NCI-H526 (cell line): ENCODE measurements at places on chromosomes 2 and 18.

GRCh38 chr18:12027046-12027445 lies 45.7 kb downstream of the IMPA2 start:
- no peak for DNase-seq

GRCh38 chr2:45330637-45331409 lies 280.2 kb downstream of the SRBD1 start:
- DNase-seq, result peak; percentile 7

DNA sequence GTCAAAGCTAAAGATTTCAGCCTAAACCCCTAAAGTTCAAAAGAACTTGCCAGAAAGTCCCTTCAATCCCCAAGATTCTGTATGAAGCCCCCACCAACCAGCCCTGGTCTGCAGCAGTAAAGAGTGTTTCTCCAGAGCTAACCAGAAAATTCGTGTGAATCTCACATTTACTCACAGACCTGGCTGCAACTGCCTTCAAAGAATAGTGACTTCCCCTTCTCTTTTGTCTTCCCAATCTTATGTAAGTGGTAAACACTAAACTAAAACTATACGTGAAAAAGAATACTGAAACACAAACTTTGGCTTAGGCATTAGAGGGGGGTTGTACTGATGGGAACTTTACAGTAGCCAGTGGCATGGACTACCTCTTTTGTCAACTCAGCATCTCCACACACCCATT lies 50.6 kb upstream of the SETBP1 start:
- no peak for DNase-seq

DNA sequence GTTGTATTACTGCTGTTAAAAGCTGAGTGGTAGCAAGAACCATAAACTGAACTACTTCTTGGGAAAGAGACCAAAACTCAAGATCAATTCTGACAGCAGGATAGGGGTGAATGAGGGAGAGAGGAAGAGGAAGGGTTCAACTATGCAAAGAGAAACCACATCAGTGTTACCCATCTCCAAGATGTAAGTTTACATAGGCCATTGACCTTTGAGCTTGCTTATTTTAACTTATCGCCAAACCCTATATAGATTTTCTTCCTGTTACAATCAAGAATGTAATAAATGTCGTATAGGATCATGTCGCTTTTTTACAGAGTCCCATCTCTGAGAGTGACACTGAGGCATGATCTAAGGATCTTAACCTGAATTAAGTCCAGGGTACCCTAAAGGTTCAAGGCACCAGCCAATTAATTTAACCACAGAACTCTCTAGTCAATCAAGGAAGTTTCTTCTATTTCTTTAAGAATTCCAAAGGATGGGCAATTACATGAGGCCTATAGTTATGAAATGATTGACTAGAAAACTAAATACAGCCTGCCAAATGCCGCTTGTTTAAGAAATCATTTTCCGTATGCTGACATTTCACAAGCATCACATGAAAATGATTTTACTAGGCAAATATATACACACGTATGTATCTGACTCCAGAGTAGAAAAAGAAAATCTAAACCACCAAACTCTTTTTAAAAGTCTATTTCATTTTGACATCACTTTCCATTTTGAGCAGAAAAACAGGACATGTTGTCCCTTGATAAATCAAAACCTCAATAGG lies 11.8 kb downstream of the RND3 start:
- peak; percentile 5 for DNase-seq

DNA sequence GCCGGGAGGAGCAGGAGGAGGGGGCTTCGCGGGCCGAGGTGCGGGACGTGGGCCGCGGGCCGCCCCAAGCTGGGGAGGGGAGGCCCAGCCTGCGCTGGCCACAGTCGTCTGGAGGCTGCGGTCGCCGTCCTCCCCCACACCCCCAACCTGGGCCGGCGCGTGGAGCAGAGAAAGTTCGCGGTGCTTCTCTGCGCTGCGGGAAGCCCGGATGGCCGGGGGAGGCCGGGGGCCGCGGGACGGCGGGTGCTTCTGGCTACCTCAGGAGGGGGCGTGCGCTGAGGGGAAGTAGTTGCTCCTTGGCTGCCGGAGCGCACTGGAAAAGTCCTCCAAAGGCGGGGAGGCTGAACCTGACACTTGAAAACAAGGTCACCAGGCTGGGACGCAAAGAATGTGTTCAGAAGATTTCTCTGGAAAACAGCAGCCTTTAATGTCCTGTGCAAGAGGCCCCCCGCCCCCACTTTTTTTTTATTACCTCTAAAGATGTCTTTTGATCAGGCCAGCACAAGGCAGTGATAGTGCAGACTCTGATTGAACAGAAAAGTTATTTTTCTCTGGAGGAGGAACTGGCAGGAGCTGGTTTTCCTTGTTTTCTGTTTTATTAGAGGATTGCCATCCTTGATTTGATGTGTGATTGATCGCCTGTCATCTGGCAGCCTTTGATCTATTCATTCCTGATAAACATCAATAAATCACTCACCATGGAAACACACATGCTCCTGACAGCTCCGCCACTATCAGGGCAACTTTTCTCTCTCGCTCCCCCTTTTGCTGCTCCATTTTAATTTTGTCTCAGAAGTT lies 1.6 kb downstream of the TSHZ1 start:
- peak; percentile 52 for DNase-seq

GRCh38 chr2:42495234-42495581 lies 1.4 kb upstream of the KCNG3 start:
- DNase-seq, result no peak

- DNase-seq, result no peak
These were observed 978.5 kb upstream of the LRRTM1 start for GRCh38 chr2:81283081-81283480.

GRCh38 chr2:216164087-216164486 lies 54.9 kb downstream of the XRCC5 start:
- DNase-seq, result no peak

GRCh38 chr2:109382951-109383350 lies 230.8 kb downstream of the SEPTIN10 start:
- DNase-seq, result no peak

DNA sequence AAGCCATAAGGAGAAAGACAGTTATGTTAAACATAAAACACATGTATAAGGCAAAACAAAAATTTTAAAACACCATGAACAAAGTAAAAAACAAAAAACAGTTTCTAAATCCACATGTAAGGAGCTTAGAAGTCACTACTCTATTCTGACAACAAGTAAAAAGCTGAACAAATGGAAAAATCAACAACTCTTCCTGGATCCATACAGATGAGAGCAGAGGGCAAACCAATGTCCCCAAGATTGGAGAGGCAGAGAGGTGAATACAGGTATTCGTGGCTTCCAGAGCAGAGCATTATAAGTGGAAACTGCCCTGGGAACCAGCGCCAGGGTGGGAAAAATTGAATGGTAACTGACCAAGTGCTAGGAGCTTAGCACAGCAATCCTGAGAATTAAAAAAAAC lies 93.5 kb downstream of the SPIRE1 start:
- no peak for DNase-seq

DNA sequence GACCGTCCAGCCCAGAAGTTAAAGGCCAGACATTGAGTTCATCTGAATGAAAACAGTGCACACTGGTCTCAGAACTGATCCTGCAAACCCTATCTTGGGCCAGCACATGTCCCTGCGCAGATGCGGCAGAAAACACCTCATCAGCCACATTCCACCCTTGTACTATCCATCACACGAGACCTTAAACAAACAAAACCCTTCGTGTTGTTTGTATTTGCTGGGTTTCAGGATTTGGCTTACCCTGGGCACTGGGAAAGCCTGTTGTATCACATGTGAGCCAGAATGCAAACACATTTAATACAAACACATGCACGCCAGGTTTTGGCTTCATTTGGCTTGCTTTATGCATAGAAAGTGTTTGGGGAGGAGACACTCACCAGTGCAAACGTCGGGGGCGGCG lies 12.5 kb downstream of the WIPF1 start:
- DNase-seq, result no peak

GRCh38 chr2:126643972-126644371 lies 12.0 kb upstream of the GYPC start:
- no peak for DNase-seq

DNA sequence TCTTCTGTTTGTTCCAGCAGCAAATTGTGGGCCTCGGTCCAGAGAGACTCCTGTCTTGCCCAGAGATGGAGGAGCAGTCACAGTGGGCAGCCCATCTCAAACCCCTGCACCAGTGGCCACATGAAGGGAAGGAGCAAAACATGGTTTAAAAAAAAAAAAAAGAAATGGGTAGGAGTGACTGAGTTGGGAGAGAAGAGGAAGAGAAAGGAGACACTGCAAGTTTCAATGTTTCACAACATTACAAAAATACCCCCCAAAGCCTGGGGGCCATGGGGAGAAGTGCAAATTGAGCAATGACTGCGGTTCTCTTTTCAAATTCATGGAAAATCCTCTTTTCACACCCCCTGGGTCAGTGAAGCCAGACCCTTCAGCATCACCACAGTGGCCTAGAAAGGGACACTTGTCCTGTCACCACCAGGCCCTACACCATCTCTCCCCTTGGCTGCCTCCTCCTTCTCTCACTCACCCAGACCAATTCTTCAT lies 117.1 kb downstream of the ZFP36L2 start:
- no peak for DNase-seq

GRCh38 chr2:218867900-218868299 lies 8.3 kb downstream of the WNT6 start:
- DNase-seq, result no peak

DNA sequence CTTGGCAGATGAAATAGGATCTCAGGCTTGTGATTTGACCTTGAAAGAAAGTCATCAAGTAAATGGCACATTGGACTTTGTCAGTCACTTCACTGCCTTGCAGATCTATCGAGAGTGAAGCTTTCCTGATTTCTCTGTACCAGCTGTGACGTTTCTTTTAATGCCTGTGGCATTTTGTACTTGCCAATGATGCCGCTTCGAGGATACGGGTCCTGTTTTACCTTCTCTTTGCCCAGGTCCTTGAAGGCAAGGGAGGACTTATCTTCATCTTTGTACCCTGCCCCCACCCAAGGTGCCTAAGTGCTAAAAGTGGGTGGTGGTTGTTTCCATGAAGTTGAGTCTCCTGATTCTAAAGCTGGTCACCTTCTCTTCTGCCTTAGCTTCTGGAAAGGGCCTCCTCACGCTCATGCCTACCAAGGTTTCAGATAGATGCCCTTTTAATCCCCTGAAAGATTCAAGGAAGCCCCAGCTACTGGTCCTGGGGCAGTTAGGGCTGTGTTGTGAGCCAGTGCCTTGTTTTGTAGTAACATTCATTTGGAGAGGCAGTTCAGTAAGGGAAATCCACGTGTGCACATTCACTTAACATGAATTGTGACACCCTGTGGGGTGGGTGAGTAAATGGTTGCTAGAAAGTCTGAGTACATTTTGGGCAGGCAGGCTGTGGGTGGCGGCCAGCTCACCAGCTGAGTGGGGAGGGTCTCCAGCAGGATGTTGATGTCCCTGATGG lies 6.1 kb downstream of the LBH start:
- DNase-seq, result no peak

DNA sequence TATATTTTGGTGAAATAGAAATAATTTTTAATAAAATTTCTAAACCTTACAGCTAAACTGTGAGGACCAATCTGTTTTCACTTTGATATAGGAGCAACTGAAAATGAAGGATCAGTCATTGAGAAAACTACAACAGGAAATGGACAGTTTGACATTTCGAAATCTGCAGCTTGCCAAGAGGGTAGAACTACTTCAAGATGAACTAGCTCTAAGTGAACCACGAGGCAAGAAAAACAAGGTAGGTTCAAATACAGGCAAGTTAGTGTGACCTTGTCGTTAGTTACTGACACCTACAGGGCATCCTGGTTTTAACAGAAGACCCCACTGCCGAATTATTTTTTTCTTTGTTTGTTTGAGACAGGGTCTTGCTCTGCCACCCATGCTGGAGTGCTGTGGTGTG lies 75.5 kb upstream of the STON1 start:
- no peak for DNase-seq

DNA sequence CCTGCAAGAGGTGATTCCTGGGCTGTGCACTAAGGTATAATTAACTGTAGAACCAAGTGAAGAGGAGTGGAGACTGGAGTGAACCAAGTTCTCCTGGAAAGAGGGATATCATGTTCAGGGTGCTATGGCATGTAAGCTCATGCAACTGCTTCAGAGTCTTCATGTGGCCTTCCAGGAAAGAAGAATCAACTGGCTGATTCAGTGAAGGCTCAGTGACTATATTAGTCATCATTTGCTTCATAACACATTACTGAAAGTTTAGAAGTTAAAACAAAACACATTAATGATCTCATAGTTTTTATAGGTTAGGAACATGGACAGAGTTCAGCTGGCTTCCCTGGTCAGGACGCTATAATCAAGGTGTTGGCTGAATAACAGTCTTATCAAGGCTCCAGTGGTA lies 1200.8 kb upstream of the GYPC start:
- no peak for DNase-seq

- DNase-seq, result no peak
These were observed 33.7 kb downstream of the EIF4E2 start for GRCh38 chr2:232584238-232584637.

DNA sequence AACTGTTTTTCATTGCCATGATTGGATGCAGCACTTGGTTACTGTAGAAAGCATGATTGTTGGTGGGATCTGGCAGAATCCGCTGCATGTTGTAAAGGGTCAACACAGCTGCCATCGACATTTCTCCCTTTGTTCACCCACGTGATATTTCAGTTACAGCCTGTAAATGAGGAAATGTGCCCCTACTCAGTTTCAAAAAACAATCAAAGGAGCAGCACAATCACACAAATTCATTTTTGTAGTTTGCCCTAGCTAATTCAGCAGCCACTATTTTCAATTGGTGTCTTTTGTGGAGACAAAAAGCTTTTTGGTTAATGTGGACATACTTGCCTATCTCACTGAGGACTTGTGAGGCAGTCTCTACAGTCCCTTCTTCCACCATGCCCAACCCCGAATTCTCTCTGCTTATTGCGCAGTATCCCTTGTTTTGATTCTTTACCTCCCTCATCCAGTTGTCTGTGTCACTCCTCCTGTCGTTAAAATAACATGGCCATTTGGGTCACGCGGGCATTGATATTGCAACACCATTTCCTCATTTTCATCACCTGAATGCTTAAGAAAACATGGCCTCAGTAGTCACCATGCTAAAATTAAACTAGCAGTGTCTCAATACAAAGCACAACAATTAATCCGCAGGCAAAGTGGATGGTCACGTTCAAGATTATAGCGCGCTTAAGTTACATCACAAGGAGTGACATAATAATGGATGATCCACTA lies 6.4 kb upstream of the PROC start:
- peak; percentile 29 for DNase-seq

DNA sequence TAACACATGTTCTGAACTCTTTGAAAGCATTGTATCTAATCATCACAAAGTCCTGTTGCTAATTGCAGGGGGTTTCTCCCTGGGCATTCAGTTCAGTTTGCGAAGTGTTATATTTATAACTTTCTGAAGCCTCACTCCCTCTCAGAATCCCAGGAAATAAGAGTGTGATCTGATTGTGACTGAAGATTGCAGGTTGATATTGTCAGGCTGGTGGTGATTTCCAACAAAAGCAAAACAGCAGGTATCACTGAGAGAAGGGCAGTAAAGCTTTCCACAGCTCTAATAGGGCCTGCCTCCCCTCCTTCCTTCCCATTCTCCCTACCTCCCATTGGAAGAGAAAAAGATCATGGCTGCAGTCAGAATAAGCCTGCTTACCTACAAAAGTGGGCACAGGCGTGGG lies 466.7 kb upstream of the FSHR start:
- DNase-seq, result no peak

GRCh38 chr18:36893227-36893626 lies 64.3 kb downstream of the KIAA1328 start:
- DNase-seq, result no peak

- DNase-seq, result no peak
These were observed 288.4 kb upstream of the TRIB2 start for GRCh38 chr2:12428324-12428723.
